NCI-H1694 treated with DMSO at 0.1 percent for 48 hours (cell line): ENCODE measurements at places on chromosomes 7 and 10.

GRCh38 chr7:101816595-101817470 lies 593 bp upstream of the CUX1 start:
- peak; percentile 3 for DNase-seq

DNA sequence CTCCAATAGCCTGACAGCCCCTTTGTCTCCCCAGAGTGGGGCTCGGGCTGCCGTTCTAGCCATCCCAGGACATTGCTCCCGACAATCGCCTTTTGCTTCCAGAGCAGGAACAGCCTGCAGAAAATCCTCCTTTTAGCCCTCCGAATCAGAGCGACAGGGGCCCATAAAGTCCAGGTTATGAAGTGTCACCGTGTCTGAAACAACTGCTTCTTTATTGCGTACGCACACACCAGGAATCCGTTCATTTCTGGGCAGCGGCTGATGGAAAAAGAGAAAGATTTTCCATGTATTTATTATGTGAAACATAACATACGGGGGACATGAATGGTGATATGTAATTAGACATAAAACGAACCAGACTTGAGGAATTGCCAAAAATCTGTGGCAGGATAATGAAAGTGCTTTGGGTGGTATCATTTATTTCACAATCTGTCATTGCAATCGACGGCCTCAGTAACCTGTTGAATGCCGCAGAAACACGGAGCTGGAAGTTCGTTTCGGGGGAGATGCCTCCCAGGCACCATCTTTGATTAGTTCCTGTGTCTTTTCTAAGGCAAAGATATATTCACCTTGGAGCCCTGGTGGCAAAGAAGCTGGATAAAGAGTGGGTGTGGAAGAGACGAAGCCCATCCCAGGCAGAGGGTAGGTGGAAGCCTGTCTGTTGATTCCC lies 48.1 kb downstream of the FAM241B start:
- DNase-seq = peak; percentile 65

- DNase-seq = no peak
Measured at GRCh38 chr10:128417826-128418225, 291.6 kb upstream of the MKI67 start.

- DNase-seq = no peak
Measured at GRCh38 chr7:1937252-1937605, 267.2 kb downstream of the ELFN1 start.

DNA sequence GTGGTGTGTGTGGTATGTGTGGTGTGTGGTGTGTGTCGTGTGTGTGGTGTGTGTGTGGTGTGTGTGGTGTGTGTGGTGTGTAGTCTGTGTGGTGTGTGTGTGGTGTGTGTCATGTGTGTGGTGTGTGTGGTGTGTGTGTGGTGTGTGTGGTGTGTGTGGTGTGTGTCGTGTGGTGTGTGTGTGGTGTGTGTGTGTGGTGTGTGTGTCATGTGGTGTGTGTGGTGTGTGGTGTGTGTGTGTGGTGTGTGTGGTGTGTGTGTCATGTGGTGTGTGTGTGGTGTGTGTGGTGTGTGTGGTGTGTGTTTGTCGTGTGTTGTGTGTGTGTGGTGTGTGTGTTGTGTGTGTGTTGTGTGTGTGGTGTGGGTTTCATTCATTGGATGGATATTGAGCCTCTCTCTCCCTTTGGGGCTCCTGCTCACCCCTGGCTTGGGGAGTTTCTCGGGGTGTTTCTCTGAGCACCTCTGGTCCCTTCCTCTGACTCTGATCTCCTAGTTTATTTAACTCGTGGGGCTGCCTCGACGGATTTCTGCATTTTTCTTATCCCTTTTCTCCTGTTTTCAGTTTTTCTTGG lies 145.8 kb downstream of the DNAJB6 start:
- DNase-seq = no peak

DNA sequence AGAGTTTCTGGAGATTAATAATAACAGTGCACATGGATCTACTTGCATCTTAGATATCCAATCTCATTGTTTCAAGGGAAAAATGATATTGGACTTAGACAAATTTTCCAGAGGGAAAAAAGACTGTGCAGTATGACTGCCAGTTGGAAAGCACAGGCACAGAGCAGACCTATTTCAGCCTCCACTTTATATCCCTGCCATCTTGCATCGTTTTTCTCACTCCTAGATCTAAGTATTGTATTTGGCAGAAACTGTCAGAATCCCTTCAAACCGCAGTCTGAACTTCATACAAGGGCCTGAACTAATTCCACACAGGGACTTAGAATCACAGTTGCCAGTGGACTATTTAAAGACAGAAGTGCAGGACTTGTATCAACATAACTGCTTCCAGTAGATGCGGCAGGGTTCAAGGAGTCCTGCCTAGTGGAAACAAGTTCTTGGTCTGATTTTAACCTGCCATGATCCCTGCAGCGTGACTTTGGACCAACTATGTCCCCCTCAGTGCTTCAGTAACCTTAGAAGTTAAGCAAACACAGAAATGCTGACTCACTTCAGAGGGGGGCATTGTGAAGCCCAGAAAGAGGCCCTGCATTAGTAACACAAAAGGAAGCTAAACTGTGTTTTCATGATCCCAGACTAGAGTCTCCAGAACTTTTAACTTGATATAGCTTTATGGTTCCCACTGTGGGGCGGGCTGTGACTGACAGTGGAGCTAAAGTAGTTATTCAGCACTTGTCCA lies 95.7 kb upstream of the PALS2 start:
- no peak for DNase-seq
